ENCODE measurements at places on chromosomes 2 and 18.

DNA sequence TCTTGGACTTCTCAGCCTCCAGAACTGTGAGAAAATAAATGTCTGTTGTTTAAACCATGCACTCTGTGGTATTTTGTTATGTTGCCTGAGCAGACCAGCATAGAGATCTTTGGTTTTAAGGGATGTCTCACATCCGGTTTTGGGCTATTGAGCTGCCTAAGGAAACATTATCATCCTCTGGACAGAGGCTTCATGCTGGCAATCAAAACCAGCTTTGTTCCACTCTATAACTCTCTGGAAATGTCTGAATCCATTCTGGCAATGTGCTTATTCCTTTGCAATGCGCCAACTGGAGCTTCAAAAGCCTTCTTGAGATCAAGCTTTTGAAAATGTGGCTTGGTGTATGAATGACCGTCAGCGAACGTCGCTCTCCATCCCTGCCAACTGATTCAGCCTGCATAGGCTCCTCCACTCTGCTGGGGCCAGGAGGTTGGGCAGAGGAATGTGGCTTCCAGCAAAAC, 183.6 kb upstream of the MGAT5 start:
- DNase-seq = no peak

- DNase-seq = no peak
These were observed 294.7 kb upstream of the LRP1B start for GRCh38 chr2:142425551-142425950.

- no peak for DNase-seq
These were observed 181.9 kb upstream of the DTNA start for GRCh38 chr18:34528177-34528576.

GRCh38 chr2:229713371-229714079, 830 bp downstream of the DNER start:
- DNase-seq = no peak

DNA sequence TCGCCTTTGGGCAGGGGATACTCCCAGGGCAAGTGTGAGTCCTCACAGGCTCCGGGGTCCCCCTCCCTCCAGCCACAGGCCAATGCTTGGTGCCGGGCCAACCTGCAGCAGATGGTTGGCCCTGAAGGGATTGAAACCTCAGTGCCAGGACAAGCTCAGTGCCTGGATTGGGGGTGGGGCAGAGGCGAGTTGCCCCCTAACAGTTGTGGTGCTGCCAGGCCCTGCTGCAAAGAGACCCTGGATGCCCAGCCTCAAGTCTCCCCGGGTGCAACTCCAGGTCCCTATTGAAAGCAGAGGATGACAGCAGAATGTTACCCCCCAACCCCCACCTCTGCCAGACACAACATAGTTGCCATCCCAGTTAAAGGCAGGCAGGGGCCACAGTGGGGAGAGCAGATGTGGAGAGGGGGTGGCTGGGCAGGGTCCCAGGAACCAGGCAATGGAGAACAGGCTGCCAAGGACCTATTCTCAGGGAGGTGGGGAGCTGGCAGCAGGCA, 9.5 kb upstream of the RNF103 start:
- no peak for DNase-seq

- DNase-seq = no peak
These were observed 307.5 kb upstream of the REG3G start for GRCh38 chr2:78718024-78718423.

- DNase-seq = no peak
These were observed 11.5 kb downstream of the PGAP1 start for GRCh38 chr2:196914867-196915460.

DNA sequence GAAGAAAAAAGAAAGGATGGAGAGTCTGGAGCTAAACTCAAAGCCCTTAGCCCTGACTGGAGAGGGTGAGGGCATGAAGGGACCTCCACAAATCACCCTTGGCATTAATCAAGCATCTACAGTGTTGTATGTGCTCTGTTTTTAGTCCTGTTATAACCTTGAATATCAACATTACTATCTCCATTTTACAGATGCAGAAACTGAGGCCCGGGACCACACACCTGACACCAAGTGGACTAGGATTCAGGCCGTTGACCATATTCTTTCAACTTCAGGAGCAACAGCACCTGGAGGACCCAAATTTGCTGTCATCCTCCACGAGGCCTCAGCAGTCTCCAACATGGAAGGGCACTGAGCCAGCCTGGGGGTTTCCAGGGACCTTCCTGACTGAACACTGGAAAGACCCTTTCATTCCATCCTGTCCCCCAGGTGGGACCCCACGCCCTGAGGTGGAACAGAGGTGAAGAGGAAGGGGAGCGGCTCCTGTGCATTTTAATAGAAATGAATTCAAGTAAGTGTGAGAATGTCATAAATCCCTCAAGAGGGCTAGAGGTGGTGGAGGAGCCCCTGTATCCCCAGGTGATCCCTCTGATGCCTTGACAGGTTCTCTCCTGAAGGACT, 41.0 kb downstream of the SERTAD2 start:
- DNase-seq = no peak

DNA sequence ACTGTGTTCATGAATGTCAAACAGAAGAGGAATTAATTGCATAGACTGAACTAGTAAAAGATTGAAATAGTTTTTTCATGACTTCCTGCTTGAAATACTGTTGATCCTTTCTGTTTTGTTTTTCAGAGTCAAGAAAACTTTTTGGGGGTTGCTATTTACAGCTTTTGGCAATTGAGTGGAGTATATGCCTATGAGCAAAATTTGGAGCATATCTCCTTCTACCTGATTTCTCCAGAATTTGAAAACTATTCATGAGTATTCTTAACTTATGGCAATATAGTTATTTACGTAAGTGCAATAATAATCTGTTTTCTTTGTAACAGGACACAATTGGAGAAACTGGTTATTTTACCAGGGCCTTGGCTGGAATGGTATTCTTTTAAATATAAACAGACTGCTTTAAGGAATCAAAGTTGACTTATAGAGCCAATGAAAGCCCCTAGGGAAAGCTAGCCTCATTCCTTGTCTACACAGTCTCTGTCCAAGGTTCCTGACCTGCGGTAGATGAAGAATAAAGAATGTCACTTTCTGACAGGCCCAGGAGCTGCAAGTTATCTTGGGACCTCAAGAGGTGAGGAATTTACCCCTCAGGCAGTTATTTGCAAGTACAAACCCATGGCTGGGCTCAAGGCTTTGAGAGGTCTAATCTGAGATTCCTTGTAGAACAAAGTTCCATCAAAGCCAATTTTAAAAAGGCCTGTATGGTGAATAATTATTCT, 193.5 kb upstream of the NDUFV2 start:
- no peak for DNase-seq

GRCh38 chr2:106085181-106085940, 108.7 kb downstream of the UXS1 start:
- DNase-seq = no peak

GRCh38 chr18:11857177-11857887, 6.1 kb downstream of the CHMP1B start:
- DNase-seq = no peak

DNA sequence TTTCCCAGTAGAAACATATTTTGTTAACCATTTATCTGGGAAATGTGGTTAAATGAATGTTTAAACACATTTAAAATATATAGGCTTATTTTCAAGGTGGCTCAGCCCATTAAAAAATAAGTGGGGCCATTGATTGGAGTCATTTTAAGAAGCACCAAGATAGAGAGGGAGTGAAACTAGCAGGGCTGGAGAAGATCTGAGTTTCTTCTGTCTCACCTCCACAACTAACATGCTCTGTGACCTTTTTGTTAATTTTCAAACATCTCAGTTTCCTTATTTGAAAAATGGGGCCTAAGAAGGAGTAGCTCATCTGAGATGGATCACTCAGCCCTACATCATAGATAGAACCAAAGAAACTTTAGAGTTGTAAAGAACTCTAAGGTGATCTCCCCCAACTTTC, 254.8 kb downstream of the KCNS3 start:
- DNase-seq = no peak

DNA sequence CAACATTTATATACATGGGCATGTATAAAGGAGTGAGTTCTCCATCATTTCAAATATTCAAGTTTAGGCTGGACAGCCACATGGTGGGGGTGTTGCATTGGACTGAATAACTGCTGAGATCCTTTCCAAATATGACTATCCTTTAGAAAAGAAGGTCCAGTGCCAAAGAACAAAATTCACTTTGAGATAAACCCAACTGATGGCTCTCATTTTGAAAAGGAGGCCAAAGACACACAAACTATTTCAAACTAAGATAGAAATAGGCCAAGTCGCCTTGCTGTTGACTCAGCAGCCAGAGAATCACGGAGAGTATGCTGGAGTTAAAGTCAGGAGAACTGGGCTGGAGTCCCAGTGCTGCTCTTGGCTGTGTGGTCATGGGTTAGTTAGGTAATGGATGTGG, 204.5 kb upstream of the LRATD1 start:
- DNase-seq = no peak

DNA sequence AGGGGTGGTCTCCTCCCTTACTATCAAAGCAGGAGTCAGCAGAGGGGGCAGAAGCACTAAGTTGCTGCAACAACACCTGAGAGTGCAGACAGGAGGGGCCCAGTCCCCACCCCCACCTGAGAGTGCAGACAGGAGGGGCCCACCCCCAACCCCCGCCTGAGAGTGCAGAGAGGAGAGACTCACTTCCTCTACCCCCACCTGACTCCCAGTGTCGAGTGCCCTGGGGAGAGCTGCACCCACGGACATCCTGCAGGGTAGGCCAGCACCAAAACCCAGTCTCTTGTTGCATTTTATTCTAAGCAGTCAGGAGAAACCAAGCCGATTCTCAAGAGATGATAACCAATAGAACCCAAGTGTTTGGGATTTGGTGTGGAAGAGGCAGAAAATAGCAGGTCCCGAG, 78.4 kb downstream of the NAPG start:
- DNase-seq = no peak

DNA sequence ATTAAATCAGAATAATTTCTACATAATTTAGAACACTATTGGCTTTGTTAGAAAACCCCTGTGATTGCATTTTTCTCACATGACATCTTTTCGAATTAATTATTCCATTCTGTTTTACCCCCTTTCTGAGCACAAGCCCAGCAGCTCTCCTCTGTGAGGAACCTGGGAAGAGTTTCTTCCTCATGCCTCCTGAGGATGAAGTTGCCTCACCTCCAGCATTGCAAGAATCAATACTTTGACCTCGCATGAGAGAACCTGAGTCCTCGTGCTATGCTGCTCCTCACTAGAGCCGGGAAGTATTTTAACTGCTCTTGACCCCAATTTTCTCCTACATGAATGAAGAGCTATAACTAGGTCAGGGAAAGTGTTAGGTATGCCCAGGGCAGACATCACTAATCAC, 77.1 kb upstream of the RAPH1 start:
- DNase-seq = no peak

- no peak for DNase-seq
These were observed 905.1 kb upstream of the FSHR start for GRCh38 chr2:50059462-50059861.

DNA sequence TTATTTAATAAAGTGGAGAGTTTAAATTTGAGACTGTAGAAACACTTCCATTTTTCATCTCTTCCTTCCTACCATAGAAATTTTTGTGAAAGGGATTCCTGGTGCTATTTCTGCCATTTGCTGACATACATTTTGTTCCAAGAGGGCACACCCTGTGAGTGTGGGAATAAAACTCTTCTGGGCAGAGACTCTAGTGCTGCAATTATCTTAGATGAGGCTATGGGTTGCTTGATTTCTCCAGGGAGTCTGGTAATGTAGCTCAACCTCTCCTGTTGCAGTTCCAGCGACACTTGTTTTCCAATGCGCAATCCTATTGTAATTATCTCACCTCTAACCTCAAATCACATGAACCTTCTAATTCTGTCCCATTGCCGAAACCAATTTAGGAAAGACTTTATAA, 60.1 kb upstream of the ZSWIM2 start:
- no peak for DNase-seq

- DNase-seq = no peak
These were observed 471.4 kb downstream of the CMPK2 start for GRCh38 chr2:6394276-6394675.

GRCh38 chr2:151819920-151820319, 8.3 kb downstream of the ARL5A start:
- DNase-seq = no peak

DNA sequence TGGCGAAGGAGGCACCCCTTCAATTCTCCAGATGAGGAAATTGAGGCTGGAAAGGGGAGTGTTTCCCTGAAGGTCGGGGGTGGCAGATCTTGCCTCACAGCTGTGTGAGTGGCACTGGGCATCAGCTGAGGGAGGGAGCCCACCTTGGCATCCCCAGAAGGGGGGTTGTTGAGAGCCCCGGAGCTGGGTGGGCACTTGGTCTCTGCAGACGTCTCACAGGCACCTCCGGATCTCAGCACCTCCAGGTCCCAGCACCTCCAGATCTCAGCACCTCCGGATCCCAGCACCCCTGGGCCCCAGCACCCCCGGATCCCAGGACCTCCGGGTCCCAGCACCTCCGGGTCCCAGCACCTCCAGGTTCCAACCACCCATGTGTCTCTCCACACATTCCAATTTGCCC, 137.9 kb downstream of the NFATC1 start:
- DNase-seq = no peak

DNA sequence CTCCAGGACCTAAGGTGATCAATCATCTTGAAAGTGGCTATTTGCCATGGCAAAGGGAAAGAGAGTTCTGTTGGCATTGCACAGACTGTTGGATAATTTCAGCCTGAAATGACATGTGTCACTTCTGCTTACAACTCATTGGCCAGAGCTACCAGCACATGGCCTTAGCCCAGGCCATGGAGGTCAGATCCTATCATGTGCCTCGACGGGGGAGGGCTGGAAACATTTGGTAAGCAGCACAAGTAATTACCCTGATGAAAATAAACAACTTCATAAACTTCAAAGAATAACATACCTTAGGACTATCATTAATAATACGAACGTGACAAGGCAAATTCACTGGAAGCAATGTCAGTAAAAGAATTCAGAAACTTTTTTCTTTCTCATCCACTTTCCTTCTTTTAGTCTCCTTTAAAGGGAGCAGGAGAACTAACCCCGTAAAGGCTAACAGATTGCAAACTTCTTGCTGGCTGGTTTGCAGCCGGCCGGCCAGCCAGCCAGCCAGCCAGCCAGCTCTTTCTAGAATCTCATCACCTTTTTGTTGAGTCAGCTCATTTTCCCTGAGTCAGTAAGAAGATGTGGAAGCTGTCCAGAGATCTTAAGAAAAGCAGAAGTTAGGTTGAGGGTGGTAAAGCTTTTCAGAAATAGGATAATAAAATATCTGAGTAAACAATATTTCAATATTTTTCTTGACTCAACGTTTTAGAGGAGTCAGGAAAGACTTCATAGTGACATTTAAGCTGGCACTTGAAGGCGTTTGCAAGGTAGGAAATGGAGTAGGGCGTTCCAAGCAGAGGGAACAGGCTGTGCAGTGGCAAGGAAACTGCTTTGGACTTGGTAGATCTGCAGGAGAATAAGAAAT, 31.9 kb downstream of the CNRIP1 start:
- DNase-seq = no peak

DNA sequence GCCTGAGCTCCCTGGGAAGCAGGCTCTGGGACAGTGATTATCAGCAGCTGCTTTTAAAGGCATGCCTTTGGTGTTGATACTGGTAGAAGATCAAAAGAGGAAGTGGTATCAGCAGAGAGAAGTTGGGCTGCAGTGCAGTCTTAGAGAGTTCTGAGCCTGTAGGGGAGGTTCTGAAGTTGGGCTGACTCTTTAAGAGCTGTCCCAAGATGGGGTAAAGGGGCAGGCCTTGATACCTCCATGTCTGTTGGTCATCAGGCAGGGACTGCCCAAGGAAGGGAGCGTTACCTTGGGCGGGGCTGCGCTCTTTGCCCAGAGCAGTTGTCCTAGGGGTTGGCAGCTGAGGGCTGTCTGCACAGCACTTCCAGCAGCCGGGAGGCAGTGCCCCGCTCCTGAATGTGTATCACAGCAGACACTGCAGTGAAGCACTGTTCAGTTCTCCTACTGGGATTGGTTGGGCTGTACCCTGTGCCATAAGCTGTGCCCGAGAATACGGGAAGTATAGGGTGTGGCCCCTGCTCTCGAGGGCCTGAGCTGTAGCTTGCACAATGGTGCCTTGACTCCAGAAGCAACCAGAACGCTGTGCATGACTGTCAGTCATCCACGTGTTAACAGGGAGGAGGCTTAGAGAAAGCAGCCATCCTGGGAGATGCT, 177.0 kb downstream of the CTIF start:
- no peak for DNase-seq

All from activated naive CD4-positive, alpha-beta T cell (primary cell).